Kidney epithelial cell (primary cell): ENCODE measurements at places on chromosomes 1 and 21.

DNA sequence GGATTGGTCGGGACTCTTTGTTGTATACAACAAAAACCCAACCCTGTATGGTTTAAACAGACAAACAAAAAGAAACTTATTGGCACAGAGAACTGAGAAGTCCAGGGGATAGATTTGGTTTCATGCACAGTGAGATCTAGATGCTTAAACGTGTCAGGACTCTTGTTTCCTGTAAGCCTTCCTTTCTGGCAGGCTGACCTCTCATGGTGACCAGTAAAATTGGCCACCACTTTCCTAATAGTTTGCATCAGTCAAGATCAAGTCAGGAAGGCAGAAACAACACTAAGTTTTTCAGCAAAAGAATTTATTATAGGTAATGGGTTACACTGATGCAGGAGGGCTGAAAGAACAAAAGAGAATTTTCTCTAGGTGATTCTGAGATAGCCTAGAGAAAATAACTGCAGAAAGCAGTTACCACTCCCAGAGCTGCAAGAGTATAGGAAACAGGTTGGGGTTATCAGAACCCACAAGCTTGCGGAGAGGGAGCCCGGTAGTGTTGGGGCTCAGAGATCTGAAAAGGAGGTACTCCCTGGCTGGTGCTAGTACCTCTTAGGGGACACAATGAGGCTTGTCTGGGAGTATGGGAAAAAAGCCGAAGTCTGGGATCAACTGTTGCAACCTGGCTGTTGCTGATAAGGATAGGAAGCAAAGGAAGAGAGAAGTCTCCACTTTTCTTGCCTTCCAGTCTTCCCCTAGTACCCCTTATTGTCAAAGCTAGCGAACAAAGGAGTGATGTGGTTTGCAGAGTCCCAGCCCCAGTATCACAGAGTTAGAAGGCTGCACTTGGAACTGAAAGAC lies 21.4 kb downstream of the CITED4 start:
- DNase-seq, result no peak

DNA sequence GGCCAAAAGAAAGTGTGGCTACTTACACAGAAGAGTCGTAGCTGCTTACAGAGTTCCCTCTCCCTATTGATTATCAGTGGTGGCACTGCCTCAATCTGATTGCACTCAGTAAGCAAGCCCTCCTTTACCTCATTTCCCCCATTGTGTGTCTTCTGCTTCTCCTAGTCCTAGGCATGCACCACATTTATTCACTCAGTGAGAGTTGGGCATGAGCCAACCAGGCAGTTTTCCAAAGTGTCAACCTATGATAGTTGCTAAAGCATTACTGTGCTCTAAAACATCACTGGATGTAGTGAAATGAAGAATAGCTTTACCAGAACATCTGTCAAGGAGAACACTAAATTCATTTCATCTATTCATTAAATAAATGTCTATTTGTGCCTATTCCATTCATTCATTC lies 19.3 kb downstream of the GJA5 start:
- DNase-seq, result no peak

- DNase-seq, result no peak
These were observed 49.6 kb upstream of the BMP8A start for GRCh38 chr1:39441797-39442196.

DNA sequence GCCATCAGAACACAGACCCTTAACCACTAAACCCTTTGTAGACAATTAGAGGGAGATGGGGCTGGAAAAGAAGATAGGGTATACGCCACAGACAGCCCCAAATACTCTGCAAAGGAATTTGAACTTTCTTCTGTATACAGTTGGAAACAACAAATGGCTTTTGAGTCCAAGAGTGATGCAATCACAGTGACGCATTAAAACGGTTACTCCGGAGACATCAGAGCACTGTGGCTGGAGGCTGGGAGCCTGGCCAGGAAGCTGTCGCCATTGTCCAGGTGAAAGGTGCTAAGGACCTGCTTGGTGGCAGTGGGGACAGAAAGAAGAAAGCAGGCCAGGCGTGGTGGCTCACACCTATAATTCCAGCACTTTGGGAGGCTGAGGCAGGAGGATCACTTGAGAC lies 4.2 kb downstream of the FLAD1 start:
- DNase-seq, result no peak

GRCh38 chr21:29265690-29266479 lies 32.8 kb upstream of the BACH1 start:
- no peak for DNase-seq
